ENCODE measurements at places on chromosomes 12 and 14.

DNA sequence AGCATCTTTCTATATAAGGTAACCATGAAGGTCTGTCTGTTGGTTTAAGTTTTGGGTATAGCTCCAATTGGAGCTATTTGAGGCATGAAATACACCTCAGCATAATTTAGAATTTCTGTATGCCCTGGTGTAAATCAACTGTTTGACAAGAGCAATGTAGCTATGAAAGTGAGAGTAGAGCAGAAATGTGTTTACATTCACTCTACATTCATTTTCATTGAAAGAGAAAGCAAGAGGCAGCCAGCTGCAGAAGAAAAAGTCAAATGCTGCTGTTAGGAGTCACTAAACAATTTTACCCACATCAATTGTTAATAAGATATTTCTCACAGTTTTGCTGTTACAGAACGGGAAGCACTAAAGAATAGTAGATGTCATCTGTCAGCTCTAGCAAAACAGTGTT, 252.5 kb downstream of the SLC6A15 start:
- DNase-seq: no peak

DNA sequence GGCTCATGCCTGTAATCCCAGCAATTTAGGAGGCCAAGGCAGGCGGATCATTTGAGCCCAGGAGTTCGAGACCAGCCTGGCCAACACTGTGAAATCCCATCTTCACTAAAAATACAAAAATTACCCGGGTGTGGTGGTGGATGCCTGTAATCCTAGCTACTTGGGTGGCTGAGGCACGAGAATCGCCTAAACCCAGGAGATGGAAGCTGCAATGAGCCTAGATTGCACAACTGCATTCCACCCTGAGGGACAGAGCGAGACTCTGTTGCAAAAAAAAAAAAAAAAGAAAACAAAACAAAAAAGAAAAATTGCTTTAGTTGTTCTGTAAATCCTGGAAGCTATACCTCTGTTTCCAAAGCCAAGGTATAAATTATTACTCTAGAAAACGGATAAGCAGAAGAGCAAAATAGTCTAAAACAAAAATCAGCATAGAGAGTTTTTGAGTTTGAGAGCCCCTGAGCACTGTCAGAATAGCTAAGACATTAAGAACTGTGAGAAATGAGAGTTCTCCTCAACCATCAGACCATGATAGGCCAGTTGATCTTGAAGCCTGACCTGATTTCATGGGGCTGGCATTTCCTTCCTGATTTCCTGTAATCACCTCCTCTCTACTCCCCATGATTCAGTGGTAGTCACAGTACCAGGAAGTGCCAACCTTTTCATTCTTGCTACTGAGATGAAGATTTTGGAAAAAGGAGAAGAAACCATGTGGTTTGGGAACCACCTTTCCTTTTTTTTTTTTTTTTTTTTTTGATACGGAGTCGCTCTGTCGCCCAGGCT, 31.7 kb downstream of the ATP2A2 start:
- DNase-seq: peak; percentile 37

GRCh38 chr12:25584596-25584995, 31.5 kb upstream of the LMNTD1 start:
- no peak for DNase-seq

DNA sequence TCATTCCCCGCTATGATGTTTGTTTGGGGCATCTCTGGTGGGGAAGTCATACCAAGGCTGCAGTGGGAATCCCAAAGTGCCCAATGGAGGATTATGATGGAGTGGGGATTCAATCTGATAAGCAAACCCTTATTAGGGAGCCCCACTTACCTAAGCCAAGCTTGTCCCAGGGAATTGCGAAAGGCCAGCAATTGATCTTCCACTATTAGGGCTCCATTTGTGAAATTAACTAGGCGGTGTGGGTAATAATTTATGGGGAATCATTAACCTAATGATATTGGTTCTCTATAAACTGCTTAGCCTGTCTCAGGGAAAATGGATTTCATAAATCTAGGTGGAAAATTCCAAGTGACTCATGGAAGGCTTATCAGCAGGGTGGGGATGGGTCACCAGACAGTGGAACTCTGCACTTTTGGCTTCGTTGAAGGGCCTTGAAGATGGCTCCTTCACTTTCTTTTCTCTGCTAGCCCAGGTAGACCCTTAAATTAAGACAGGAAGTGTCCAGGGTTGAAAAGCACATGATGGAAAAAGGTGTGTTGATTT, 113.0 kb upstream of the WSCD2 start:
- DNase-seq: no peak

GRCh38 chr12:98970210-98970609, 325.1 kb downstream of the APAF1 start:
- no peak for DNase-seq

DNA sequence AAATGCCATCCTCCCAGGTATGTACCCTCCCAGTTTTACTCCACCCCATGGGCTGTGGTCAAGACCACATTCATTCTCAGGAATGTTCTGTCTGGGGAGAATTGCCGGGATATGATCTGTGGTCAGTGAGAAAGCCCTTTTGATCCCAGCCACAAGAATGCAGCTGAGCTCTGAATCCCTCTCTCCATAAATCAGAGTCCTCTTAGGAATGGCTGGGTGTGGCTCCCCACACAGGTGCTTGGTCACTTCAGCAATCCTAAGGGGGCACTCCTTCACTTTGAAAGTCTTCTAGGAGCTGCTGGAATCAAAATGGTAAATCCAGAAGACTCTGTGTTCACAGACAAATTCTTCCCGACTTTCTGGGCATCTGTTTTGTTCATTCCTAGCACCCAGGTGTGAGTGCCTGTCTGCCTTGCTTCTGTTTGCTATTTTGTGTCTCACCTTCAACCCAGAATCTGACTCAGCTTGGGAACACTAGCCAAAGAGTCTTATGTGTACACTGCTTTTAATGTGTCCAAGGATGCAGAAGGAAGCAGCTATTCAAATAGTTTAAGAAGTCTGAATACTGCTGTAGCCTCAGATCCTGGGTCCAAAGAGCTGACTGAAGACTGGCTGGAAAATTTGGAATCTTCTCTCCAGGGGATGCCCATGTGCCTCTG, 144.6 kb upstream of the CDKN3 start:
- no peak for DNase-seq

GRCh38 chr14:42480255-42480654, 873.6 kb downstream of the LRFN5 start:
- DNase-seq: no peak

DNA sequence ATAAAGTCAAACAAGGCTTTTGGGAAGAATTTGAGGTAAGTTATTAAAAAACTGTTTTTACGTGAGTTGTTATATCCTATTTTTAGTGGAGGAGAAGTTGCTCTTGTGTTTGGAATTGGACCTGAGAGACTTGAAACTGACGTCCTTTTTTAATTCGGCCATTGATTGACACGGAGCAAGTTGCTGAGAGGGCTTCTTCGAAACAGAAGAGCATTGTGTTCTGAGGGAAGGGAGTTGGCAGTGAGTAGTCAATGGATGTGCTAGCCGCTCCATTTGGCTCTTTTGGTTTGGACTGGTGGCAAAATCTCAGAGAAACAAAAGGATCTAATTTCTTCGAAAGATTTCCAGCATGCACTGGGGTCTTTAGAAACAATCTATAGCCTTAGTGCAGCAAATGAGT, 37.3 kb downstream of the PTPN11 start:
- DNase-seq: no peak

GRCh38 chr12:7178481-7178880, 11.0 kb upstream of the PEX5 start:
- no peak for DNase-seq

DNA sequence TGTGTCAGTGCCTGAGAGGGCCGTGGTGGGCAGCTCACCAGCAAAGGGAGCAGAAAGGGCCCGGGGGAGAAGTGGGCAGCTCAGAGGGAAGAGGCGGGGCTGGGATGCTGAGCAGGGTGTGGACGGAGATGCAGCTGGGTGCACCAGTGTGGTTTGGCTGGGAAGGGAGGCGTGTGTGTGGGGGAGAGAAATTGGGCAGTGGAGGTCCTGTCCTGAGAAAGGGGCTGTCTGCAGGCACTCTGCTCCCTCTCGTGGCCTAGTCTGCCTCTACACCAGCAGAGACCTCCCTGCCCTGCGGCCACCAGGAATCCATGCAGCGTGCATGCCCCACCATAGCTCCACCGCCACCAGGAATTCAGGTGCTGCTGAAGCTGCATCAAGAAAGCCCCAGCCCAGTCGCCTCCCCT, 6.4 kb downstream of the TMEM121 start:
- no peak for DNase-seq

DNA sequence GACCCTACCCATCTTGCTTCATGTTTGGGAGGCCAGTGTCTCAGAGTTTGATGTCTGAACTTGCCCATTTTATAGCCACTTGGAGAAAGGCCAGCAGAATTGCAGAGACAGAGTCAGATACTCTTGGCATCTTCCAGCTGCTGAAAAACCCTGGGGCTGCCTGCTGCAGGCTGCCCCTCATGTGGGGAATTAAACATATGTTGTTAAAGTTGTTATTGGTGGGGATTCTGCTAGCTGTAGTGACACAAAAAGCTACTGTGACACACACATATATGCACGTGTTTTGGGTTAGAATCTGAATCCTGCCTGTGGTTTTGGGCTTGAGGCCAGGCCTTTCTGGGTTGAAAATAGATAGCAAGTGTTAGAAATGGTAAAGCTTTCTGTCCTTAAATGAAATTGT, 1288.4 kb downstream of the AACS start:
- DNase-seq: peak; percentile 37

- DNase-seq: peak; percentile 11
Measured at GRCh38 chr12:43306066-43306465, 245.9 kb downstream of the ADAMTS20 start.

- DNase-seq: peak; percentile 20
Measured at GRCh38 chr12:88111074-88111652, 30.7 kb downstream of the CEP290 start.

GRCh38 chr12:40145896-40146295, 40.0 kb upstream of the SLC2A13 start:
- DNase-seq: no peak

- no peak for DNase-seq
Measured at GRCh38 chr14:68796418-68797101, 3.7 kb upstream of the ZFP36L1 start.

DNA sequence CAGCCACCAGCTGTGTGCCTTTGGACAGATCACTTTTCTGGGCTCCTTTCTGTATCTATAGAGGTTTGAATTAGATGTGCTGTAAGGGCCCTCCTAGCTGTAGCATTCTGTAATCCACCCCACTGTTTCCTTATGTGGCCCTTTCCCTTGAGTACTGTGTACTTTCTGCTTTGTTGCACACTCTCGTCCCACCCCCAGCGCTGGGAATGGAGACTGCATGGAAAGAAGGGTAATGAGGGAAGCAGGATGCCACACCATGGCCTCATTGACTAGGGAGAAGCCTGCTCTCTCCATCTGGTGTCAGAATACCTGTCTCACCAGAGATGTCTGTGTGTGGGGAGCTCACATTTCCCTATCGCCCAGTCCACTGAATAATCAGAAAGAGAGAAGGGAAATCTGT, 13.6 kb upstream of the GALNT16 start:
- no peak for DNase-seq

DNA sequence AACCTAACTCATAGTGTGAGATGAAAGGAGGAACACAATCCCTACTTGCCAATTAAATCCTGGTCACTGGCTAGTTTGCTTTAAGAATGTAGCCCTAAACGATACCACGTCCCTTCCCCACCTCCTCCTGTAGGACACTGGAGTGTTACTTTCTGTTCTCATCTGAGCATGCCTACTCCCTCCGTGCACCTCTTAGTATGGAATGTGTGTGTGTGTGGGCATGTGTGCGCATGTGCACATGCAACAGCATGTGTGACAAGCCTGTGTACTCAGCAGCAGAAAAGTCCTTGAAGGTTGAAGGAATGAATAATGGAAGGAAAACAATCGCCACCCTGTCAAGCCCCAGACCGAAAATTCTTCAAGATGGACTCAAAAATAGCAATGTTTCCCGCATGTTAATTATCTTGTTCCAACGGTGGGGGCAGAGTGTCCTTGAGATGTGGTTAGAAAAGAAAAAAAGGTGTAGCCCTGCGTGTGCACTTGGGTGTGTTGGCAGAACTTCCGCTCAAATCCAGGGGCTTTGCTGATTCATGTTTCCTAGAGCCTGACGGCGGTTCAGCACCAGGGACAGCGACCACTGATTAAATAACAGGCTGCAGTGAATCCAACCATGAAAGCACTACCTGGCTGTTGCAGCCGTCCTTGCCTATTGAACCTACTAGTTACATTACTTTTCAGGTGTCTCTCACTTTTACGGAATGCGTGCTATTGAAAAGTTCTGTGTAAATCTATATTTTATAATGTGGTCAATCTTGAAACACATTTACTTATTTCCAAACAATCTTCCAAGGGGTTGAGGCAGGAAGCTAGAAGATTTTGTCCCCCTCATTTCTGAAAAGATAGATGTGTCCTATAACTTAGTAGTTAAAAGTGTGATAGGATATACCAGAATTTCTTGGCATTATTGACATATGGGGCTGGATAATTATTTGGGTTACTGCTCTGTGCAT, 79.8 kb downstream of the SRRM4 start:
- no peak for DNase-seq

All from GM04504 (cell line).